ENCODE measurements at places on chromosomes 12 and 14. TPM values are rescaled to one million over a fixed set of nuclear protein-coding genes. Genes with fewer than 3 reads are reported as not detected.
A peak's percentile ranks its signal among the peaks of the same experiment; 100 is the strongest.

Gene CELA1
- not detected for total RNA-seq

- peak; percentile 91 for DNase-seq
Observed at GRCh38 chr14:31937730-31938346, 139.3 kb upstream of the ARHGAP5 start.

GRCh38 chr14:33631441-33631840 is 319.4 kb downstream of the EGLN3 start:
- no peak for DNase-seq

Gene STYK1
- total RNA-seq: 4.4 TPM

Gene FZD10
- total RNA-seq: not detected

- no peak for DNase-seq
Observed at GRCh38 chr14:51442513-51443175, 202.6 kb downstream of the TMX1 start.

GRCh38 chr14:56154321-56154720 is 36.1 kb downstream of the PELI2 start:
- no peak for DNase-seq

DNA sequence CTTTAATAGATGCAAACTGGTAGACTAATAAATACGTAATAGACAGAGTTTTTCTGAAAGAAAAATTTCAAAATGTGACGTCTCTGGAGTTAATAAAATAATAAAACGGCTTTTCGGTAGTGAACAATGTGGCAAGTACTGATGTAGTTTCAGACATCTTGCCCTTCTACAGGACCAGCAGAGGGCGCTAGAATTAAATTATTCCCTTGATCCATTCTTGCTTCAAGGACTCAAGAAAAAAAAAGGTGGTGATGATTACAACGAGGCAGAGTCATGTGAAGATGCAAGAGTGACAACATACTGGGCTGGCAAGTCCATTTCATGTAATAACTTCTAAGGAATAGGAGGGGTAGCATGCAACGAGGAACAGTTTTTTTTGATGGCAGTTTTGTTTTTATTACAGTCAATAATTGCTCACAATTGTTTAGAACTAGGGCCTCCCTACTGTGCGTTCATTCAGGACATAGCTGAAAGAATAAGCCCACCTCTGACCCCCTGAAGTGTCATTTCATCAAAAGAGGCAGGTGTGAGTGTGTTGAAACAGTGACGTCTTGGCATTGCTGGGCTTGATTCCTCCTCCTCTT is 101.0 kb upstream of the GZMB start:
- peak; percentile 39 for DNase-seq

Gene RNU7-1
- total RNA-seq: not detected

DNA sequence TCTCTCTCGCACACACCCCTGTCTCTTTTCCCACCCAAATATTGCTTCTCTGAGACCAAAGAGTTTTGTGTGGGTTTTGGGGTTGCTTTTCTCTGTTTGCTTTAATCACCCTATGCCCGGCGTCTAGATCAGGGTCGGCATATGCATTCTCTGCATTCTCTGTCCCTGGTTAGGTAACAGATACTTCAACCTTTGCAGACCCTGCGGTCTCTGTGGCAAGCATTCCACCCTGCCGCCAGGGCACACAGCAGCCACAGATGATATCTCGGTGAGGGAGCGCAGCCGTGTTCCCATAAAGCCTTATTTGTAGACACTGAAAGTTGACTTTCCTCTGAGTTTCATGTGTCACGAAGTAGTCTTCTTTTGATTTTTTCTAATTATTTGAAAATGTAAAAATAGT is 110.4 kb upstream of the FZD10 start:
- DNase-seq: no peak

GRCh38 chr14:96673706-96674105 is 123.5 kb upstream of the VRK1 start:
- DNase-seq: no peak

DNA sequence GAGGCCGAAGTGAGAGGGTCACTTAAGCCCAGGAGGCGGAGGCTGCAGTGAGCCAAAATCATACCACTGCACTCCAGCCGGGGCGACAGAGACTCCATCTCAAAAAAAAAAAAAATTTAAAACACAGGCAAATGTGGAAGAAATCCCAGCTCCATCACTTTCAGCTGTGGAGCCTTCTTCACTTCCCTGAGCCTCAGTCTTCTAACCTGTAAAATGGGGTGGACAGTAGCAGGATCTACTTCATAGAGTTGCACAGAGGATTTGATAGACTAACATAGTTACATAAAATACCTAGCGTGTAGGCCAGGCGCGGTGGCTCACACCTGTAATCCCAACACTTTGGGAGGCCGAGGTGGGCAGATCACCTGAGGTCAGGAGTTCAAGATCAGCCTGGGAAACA is 26.5 kb downstream of the PHETA1 start:
- DNase-seq: no peak

Gene KRT85
- total RNA-seq: not detected

Gene CD163L1
- total RNA-seq: 27.0 TPM

DNA sequence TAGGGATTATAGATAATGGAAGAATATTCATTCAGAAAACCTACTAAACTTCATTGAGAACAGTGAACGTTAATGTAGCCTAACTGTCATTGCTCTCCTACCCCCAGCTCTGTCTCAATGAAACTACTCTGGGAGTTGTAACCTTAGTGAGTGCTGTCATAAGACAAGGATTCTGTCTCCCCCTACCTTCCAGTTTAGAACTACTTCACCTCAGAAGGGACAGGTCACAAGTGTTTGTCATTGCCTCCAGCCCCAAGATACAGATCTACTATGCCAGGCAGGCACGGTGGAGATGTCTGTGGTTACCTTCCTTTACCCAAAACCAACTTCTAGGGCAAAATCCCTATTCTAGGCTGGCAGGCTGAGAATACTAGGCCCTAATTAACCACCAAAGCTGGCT is 833.1 kb upstream of the SEL1L start:
- no peak for DNase-seq

Gene GPHN
- total RNA-seq: 43.8 TPM

DNA sequence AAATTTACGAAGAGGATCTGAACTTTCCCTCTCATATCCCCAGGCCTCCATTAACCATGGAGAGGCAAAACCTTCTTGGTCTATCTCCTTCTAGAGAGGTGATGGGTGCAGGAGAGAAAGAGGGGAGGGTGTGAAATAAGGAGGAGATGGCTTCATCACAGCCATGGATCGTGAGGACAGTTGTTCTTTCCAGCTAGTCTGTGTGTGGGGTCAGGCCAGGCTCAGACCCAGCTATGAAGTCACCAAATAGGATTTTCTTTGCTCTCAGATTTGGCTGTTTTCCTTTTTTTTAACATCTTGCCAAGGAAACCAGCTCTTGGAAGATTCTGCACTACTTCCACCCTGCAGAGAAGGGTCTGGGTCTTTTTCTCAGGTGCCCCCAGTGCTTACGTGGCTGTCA is 64.9 kb upstream of the FAM181A start:
- no peak for DNase-seq

Gene WNT1
- not detected for total RNA-seq

Gene ATL1
- total RNA-seq: 1.4 TPM

- DNase-seq: no peak
Observed at GRCh38 chr12:124039276-124039675, 66.3 kb downstream of the ZNF664 start.

GRCh38 chr12:32033406-32033805 is 73.2 kb upstream of the BICD1 start:
- DNase-seq: no peak

- no peak for DNase-seq
Observed at GRCh38 chr14:21924479-21924878, 250.9 kb upstream of the OR4E1 start.

DNA sequence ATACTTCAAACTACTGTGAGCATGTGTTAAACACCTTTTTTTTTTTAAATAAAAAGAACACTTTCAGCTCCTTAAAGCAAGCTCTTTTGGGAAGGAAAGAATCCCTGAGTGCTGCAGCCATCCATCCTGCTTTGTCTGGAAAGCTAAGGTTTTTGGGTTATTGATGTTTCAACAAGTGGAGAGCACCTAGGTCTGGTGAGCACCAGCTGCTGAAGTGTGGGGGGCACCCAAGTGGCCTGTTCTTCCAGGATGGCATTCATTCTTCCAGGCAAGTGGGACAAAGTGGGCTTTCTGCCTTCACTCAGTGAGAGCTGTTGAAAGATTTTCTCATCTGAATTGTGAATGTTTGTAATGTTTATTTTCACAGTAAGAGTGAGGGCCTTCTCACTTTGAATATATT is 49.9 kb downstream of the BORCS5 start:
- no peak for DNase-seq
